NCI-H146 (cell line): ENCODE measurements at places on chromosomes 11 and 22.

DNA sequence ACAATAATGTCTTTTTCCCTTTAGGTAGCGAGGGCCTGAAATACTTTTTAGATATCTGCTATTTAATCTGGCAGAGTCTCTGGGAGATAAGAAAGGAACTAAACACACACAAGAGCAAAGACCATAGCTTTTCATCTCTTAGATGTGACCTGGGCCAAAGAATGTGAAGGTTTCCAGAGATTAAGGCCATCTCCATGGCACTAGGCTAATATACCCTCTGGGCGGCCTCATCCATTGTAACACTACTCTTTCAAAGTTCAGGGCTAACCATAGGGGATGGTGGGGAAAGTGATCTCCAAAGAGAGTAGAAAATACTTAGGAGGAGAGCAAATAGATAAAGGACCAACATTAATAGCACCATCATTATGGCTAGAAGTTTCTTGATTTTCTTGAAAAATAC lies 326.4 kb downstream of the LRRC4C start:
- no peak for DNase-seq

DNA sequence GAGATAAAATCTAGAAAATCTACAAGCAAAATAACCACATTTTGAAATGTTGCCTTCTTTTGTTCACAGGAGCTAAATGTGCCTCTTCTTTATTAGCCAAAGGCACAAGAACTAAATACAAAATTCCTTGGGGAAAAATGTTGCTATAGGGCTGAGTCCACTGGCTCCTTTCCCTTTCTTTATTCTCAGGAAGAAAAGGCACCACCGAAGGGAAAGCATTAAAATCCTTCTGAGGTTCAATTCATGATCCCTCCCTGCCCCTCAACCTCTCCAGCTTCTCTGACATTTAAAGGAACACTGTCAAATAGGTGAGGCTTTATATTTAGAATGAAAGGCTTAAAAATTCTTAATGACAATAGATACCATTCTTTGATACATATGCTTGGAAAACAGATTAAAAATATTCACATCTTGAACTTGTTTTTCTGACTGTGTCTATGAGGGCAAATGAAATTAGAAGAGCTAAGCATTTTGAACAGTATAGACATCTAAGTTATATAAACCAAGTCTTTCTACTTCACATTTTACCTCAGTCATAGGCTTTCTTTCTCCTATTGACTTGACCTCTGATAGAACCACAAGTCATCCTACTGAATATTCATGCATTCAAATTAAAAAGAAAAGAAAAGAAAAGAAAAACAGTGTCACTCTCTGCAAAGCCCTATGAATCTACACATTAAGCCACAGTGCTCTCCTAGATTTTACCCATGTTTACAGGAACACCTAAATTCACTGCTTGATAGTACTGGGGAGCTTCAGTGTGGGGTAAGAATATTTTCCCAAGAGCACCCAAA lies 148.2 kb downstream of the MAML2 start:
- no peak for DNase-seq

DNA sequence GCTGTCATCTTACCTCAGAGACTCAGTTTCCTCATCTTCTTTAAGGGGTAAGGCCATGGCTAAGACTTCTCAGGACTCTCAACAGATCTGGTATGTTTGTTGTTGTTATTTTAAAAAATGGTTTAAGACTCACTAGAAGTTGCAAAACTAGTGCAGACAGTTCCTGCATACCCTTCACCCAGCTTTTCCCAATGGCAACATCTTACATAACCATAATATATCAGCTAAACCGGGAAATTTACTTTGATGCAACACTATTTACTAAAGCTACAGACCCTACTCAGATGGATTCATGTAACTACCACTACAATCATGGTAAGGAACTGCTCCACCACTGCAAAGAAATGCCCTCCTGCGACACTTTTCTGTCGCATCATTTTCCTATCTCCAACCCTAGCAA lies 20.4 kb downstream of the LGR4 start:
- DNase-seq, result no peak

GRCh38 chr11:131674051-131674755 lies 303.8 kb downstream of the NTM start:
- DNase-seq, result no peak

DNA sequence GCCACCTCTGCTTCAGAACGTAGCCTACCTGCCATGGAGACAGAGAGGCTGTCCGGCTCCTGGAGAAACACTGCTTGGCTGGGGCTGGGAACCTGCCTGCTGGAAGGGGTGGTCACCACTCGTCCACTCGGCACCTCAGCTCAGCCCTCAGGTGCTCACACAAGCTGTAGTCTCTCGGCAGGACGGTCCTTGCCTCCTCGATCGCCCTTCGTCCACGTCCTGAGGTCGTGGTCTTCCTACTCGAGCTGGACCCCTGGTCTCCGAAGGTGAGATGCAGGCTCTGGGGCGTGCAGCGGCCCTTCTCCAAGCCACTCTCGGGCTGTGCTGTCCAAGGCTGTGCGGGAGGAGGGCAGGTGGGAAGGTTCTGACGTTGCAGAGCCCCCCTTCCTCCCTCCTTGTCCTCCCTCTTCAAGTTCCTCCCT lies at the start of gene TBX10:
TSS of gene TBX10 (minus strand) at position 326 of the 422 bp plus-strand sequence. CDS start at position 35, 291 bp downstream.
- no peak for DNase-seq

DNA sequence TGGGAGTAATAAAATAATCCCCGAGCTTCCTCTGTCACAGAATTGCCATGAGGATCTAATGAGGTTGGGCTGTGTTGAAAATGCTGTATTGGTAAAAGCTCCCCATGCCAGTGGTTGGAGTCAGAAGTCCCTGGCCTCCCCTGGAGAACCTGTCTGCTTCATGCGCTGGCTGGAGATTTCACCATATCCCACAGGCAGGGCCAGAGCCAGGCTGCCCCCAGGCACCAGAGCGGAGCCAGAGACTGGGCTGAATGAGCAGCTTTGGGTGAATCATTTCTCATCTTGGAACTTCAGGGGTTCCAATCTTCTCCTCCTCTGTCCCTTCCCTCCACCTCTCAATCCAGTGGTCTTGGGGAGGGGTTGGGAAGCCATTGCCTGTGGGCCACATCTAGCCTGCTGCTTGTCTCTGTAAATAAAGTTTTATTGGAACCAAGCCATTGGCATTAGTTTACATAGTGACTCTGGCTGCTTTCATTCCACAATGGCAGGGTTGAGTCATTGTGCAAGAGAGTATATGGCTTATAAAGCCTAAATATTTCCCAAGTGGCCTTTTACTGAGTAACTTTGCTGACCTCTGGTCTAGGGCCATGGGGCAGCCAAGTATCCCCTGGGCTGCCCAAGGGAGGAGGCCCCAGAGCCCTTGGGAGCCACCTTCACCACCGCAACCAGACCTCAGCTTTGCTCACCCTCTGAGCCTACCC lies 35.2 kb downstream of the LRRC10B start:
- no peak for DNase-seq

GRCh38 chr11:125245299-125245698 lies 80.7 kb downstream of the PKNOX2 start:
- no peak for DNase-seq
